Mesenteric fat pad (tissue), 1 donor: ENCODE measurements at places on chromosomes 6 and 20. TPM values are rescaled to one million over a fixed set of nuclear protein-coding genes. Genes with fewer than 3 reads are reported as not detected.

The GRIK2 gene
- total RNA-seq: not detected

The MRAP2 gene
- 0.16 TPM for total RNA-seq

The CPNE5 gene
- 2.8 TPM for total RNA-seq

The PTGIS gene
- total RNA-seq: 124 TPM

GRCh38 chr6:158487495-158487894 lies 72.4 kb upstream of the TMEM181 start:
- no peak for DNase-seq

DNA sequence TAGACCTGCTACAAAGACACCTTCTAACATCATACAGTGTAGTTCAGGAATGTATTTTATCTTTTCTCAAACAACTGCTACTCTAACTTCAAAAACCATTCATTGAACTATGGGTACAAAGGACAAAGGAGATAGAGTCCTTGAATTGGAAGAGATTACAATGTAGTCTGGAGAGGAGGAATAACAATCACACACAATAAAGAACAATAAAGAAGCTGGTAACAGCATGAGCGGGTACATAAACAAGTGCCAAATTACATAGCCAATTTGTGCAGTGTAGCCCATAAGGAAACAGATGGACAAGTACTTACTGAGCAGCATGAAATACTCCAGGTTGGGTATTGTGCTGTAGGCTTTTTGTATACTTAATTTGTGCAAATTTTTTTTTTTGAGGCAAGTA lies 44.3 kb downstream of the OSTM1 start:
- DNase-seq: no peak

DNA sequence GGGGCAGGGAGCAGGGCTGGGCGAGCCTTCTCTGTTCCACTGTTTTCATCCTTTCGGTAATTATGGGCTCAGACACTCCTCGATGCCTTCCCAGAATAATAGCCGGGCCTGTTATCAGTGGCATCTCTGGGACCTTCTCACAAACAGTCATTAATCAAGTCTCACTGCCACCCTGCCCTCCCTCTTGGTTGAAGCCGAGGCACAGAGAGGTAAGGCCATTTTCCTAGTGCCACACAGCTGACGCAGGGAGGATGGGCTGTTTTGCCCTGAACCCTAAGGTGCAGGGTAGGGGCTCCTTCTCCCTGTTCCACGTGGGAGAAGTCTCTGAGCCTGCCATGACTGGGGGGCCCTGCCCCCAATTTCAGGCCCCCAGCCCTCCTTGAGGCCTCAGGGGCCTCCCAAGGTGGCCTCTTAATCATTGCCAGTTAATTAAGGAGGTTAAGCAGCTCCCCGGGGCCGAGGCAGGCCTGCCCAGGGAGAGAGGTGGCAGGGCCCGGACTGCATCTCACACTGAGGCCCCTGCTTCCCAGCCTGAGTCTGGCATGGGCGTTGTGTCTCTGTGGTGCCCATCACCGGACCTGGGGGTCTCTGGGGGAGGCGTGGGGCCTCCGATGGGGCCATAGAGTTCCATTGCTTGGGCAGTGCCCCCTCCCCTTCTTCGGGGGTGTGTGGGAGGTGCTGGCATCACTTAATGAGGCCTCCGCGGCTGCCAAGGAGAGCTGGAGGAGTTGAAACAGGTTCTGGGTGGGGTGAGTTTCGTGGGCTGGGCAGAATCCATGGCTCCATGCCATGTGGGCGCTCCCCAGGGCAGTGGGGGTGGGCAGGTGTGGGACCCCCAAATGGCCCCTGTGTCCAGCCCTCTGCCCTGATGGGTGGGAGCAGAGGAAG lies 42.9 kb downstream of the CEBPB start:
- no peak for DNase-seq

DNA sequence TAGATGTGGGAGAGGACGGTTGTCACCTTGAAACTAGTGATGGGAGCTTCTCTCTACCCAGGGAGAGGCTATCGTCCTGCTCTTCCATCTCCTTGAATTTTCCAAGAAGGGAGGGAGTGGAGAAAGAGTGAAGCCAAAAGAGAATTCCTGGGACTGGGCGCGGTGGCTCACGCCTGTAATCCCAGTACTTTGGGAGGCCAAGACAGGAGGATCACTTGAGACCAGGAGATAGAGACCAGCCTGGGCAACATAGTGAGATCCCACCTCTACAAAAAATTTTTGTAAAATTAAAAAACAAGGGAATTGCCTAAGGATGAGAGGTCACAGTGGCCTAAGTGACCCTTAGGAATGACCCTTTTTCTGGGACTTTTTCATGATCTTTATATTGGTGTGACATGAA lies 8.8 kb downstream of the MYH7B start:
- DNase-seq: no peak

DNA sequence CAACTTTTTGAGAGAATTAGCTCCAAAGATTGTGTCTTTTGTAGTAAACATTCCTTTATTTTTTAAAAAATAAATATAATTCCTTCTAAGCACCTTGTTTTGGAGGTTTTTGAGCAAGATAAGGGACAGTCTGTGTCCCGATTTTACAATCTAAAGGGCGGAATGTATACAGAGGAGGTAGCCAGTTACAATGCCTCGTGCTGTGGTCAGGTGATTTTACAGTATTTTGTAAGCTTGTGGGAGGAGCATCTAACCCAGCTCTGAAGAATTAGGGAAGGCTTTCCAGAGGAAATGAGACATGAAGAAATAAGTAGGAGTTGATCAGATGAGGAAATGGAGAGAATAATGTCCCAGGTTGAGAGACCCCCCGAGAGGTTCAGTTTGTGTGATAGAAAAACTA lies 1.3 kb downstream of the HINT3 start:
- no peak for DNase-seq

DNA sequence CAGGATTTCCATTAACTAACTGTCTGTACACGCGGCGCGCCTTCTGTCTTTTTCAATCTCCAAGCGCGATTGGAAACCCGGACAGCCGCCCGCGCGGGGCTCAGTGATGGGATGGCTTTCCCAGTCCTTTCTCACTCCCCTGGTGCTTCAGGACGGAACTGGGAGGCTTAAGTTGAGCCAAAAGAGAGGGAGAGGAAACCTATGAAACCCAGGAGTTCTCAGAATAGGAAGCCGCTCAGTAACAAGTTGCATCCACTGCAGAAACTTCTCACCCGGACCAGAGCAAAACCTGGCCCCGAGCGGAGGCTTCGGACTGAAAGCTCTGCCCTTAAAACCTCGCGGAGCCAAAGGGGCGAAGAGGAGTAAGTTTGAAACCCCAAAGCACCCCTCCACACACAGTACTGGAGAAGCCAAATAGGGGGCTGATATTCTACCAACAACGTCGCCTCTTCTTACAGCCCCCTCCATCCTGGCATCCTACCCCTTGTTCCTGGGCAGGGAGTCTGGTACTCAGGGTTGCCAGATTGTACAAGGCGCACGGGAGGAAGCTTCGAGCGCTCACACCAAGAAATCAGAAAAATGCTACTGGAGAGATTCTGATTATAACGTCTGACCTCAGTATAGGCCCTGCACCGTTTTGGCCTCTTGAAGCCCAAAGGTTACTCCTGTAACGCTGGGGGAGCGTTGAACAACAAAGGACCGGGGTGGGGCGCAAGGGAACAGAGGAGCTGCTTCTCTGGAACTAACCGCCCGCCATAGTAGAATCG lies 906 bp upstream of the COL12A1 start:
- no peak for DNase-seq

- DNase-seq: no peak
Observed at GRCh38 chr20:25239387-25240370, 8.2 kb upstream of the PYGB start.

- DNase-seq: no peak
Observed at GRCh38 chr6:25248123-25248522, 31.1 kb upstream of the CARMIL1 start.

GRCh38 chr6:73608761-73609160 lies 45.0 kb downstream of the SLC17A5 start:
- peak; percentile 11 for DNase-seq

GRCh38 chr6:107668743-107669474 lies 155.2 kb downstream of the SCML4 start:
- DNase-seq: no peak

- DNase-seq: no peak
Observed at GRCh38 chr20:52372169-52372568, 180.6 kb upstream of the ZFP64 start.

DNA sequence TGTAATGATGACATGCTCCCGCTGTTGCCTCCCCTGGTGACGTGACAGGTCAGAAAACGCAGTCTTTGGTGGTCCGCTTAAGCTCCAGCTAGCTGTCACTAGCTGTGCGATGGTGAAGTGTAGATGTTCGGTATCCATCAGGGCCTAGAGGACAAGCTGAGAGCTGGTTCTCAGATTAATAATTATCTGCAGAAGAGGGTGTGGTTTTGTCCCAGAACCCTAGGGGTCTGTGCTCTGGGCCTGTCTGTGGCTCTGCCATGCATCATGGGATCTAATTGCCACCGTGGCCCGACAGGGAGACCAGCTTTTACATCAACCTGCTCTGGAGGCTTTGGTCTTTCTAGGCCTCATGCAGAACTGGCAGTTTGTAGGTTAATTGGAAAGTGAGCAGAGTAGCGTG lies 34.1 kb downstream of the ERMARD start:
- DNase-seq: peak; percentile 57

DNA sequence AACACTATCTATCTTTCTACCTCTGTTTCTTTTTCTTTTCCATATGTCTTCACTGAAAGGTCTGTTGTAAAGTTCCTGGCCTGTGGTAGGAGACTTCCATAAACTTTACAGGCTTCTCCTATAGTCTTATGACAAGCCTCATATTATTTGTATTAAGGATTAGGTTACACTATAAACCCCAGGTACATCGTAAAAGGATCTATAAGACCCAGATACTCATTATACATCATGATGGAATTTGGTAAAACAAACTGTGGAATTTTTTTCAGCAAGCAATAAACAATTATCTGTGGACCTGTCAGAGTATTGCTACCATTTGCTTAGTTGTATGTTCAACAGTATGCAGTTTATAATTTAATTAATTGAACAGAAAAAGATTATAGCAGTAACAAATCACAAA lies 55.5 kb downstream of the RFX6 start:
- DNase-seq: no peak
